Vagina (tissue), 2 donors: ENCODE measurements at places on chromosomes 12 and 14. TPM values are rescaled to one million over a fixed set of nuclear protein-coding genes. Genes with fewer than 3 reads are reported as not detected.

SLC7A7 gene
- total RNA-seq, result 7.4 TPM

- no peaks in the 10 kb centered on the region for H3K27me3 ChIP-seq
- H3K36me3 ChIP-seq, result no peaks in the 10 kb centered on the region
- no peak overlapping the region for H3K4me3 ChIP-seq
- peaks cover 5% of the 10 kb centered on the region for H3K4me1 ChIP-seq
Observed at GRCh38 chr12:46891306-46891705, 65.5 kb upstream of the SLC38A4 start.

DNA sequence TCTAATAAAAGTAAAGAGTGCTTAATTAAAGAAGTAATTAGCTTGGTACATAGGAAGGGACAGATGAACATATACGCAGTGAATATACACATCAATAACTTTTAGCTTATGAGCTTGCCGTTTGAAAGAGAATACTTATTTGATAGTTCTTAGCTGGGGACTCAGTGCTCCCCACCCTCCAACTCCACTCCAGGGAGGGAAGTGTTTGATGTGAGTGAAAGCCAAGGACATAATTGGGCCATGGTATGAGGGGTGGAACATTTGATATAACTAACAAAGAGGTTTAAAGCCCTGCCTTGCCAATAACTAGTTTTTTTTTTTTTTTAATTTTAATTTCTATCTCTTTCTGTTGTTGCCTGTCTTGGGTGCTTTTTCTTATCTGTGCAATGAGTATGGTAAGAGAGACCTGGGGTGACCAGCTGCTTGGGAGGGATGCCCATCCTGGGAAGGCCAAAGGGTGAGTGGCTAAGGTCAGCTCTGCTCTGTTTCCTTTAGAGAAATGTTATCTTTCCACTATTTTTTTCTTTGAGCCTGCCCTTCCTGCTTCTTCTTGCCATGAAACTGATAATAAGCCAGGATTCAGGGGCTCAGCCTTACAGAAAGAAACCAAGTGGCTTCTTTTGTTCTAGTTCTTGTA lies 132.8 kb upstream of the CPSF6 start:
- no peaks in the 10 kb centered on the region for H3K27me3 ChIP-seq
- no peak for DNase-seq
- H3K4me3 ChIP-seq, result no peak overlapping the region
- no peak overlapping the region for H3K27ac ChIP-seq
- H3K36me3 ChIP-seq, result no peaks in the 10 kb centered on the region
- peaks cover 9% of the 10 kb centered on the region for H3K4me1 ChIP-seq

DNA sequence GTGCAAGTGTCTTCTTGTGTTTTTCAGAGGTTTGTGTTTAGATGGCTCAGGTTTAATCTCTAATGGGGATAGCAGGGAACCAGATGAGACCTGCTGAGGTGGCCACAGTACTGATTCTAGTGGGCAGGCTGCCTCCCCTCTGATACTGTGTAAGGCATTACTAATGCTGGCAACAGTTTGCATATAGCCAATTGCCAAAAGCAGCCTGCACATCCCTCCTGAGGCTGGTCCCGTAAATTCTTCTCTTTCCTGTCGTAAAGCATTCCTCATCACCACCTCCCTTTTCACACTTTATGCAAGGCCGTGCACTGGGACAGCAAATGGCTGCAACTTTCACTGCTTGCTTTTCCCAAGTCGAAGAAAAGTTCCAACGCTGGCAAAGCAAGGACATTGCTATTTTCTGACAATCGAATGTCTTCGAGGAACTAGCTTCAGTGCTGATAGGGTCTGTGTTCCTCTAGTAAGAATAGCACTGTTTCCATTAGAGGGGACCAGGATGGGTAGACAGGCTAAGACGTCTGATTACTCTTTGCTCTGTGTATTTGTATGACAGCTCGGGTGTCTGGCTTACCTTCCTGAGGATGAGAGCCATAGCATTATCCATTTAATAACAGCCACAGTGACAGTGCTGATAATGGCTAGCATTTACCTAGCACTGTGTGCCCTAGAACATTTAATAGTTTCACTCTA lies 178.2 kb upstream of the HIF1A start:
- no peaks in the 10 kb centered on the region for H3K36me3 ChIP-seq
- H3K27ac ChIP-seq, result peak overlapping the region; percentile 41
- no peak overlapping the region for H3K4me3 ChIP-seq
- no peak for DNase-seq

SCARB1 gene
- total RNA-seq, result 20.6 TPM

C12orf76 gene
- total RNA-seq, result 7.6 TPM

DNA sequence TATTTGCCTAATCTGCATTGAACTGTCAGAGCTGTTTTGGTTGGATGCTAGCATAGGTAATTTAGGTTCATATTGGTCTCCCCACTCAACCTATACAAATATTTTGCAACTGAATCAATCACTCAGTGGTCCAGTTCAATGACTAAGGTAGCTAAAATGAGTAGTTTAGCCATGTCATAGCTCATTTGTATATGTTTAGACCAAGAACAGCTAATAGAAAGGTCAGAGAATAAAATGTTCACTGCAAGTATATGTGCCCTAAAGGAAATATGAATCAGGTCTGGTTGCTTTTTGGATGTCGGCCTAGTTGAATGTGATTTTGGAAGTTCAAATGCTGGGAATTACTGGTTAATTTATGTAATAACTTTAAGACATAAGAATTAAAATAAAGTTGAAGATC lies 883.9 kb downstream of the LRFN5 start:
- no peak for DNase-seq
- no peaks in the 10 kb centered on the region for H3K36me3 ChIP-seq
- no peaks in the 10 kb centered on the region for H3K27me3 ChIP-seq
- H3K4me3 ChIP-seq, result no peak overlapping the region
- no peak overlapping the region for H3K27ac ChIP-seq

ANKS1B gene
- total RNA-seq, result 11.5 TPM

AQP6 gene
- total RNA-seq, result not detected

DNA sequence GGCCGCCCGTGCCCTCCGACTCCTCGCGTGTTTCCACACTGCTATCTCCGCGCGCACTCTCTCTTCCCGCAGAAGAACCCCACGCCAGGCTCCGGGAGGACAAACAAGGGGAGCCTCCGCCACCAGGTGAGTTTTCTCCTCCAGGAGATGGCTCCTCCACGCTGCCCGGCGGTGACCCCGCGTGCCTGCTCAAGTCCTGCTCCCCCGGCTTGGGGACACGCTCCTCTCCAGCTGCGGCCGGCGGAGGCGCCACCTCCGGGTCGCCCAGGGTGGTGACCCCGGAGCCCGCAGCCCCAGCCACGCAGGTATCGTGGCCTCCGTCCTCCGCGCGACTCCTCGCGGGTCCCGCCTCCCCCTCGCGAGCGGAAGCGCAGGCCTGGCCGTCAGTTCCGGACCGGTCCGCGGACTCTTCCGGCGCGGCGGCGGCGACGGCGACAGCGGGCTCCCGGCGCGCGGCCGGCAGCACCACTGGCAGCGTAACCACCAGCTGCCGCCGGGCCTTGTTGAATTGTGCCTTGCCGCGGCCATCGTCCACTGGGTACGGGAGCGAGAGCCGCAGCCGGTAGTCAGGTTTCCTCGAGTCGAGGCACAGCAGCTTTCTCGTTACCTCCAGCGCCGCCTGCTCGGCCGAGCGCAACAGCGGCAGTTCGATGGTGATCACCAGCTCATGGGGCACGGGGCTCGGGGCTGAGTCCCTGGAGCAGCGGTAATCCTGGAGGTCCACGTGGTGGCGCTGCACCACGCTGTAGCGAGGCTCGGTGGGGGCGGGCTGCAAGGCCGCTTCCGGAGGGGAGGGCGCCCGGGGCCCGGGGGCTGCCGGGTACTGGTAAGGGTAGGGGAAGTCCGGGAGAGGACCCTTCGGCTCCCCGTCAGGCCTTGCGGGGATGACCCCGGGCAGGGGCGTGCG lies 1.2 kb downstream of the DNAAF2 start:
- H3K27me3 ChIP-seq, result no peaks in the 10 kb centered on the region
- peak overlapping the region; percentile 97 for H3K27ac ChIP-seq
- no peaks in the 10 kb centered on the region for H3K36me3 ChIP-seq
- H3K4me1 ChIP-seq, result peaks cover 51% of the 10 kb centered on the region
- no peak for DNase-seq

- no peaks in the 10 kb centered on the region for H3K27me3 ChIP-seq
- DNase-seq, result no peak
- H3K36me3 ChIP-seq, result no peaks in the 10 kb centered on the region
- peaks cover 11% of the 10 kb centered on the region for H3K4me1 ChIP-seq
- no peak overlapping the region for H3K27ac ChIP-seq
Observed at GRCh38 chr14:100618763-100619320, 31.6 kb upstream of the BEGAIN start.
